ENCODE measurements at places on chromosomes 7 and 10.

DNA sequence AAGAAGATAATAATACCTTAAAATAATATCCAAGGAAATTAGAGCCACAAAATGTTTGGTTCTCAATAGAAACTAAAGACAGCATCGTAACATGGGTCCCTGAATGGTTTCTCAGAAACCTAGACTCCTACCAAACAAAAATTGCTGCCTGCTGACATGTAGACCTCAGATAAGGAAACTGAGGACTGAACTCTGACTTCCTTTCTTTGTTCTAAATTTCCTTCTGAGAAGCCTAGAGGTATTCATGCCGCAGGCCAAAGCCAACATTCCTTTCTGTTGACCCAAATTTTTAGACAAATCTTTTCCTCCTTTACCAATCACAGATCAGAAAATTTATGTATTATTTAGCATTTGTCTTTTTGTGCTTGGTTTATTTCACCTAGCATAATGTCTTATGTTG is 816.7 kb upstream of the PHF14 start:
- no peak for DNase-seq

DNA sequence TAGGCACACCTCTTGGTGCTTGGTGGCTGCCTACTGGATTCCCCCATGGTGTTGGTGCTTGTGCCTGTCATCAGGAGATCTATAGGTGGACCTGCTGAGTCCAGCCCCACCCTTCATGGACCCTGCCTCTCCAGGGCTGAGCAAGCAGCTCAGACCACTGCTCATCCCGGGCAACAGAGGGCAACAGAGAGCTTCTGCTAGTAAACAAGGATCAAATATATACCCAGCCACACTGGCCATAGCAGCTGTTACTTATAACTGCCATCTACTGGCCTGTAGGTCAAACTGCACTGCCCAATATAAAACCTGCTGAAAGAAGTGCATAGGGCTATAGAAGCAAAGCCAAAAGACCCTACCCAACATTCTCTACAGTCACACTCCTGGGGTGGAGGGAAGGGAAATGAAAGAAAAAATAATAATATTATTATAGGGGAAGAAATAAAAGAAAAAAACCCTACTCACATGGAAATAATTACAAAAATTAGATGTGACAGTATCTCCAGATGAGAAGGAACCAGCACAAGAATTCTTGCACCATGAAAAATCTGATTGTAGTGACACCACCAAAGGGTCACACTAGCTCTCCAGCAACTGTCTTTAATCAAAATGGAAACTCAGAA is 54.9 kb upstream of the ZNF800 start:
- DNase-seq = peak; percentile 81

DNA sequence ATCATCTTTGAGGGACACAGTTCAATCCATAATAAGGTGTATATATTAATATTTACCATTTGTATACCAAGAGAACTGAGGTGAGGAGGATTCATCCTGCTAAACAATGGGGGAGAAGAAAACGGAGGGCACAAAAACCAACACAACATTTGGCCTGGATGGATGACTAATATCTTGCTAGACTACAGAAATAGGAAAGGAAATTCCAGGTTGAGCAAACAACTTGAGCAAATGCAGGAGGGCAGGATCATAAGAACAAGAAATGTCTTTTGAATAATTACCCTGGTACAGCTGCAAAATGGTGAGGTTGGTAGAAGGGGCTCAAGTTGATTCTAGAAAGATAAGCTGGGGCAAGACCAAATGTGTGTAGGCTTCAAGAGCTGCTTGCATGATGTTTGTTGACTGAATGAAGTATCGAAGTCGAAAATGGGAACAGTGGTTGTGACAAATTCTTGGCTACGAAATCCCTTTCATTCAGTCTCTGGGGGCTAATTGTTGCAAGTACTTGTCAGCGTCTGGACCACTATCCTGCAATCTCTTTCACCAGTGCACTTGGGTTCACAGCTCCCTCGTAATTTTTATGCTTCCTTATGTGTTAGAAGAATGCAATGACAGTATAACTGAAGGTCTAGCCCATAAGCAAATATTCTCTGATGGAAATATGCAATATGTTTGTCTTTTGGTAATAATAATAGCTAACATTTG is 176.2 kb downstream of the PTEN start:
- no peak for DNase-seq

DNA sequence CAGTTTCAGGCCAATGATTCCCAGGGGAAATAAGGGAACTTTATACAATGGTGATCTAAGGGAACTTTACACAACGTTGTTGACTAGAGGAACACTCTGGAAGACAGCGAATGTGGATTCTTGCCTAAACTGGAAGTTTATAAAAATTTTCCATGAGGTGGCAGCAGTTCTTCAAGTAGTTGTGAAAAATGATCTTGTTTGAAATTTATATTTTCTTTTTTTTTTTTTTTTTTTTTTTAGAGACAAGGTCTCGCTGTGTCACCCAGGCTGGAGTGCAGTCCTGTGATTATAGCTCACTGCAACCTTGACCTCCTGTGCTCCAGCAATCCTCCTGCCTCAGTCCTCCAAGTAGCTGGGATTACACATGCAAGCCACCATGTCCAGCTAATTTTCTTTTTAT is 32.1 kb upstream of the GTF2I start:
- DNase-seq = peak; percentile 86

DNA sequence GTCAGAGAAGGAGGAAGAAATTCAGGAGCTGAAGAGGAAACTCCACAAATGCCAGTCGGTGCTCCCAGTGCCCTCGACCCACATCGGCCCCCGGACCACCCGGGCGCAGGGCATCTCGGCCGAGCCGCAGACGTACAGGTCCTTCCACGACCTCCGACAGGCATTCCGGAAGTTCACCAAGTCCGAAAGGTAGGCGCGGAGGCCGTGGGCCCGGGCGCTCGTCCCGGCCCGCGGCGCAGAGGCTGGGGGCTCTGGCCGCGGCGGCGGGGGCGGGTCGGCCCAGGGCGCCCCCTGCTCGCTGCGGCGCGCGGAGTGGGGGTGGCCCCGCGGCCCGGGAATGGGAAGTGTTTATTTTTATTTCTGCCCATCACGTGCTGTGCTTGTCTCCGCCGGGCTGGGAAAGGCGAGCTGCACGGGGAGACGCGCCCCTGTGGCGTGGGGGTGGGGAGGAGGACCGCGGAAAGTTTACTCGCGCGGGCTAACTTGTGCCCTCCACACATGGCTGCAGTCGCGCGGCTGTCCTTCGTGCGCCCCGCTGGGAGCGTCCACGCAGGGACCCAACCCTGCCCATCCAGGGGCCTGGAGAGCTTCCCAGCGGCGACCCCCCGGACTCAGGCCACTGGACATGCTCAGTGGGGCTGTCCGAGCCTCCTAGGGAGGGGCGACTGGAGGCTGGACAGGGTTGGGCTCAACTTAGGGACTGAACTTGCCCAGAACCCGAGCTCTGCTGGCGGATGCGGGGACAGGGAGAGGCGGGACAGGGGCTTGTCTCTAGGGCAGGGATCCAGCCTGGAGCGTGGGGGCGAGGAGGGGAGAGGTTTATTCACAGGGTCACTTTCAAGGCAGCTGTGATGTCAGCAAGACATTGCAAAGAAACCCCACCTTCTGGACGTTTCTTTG is 82.6 kb upstream of the PRKG1 start:
- DNase-seq = peak; percentile 9

- DNase-seq = no peak
Measured at GRCh38 chr10:97907830-97908229, 58.2 kb downstream of the GOLGA7B start.

GRCh38 chr10:110786172-110786571 is 85.6 kb upstream of the PDCD4 start:
- no peak for DNase-seq

DNA sequence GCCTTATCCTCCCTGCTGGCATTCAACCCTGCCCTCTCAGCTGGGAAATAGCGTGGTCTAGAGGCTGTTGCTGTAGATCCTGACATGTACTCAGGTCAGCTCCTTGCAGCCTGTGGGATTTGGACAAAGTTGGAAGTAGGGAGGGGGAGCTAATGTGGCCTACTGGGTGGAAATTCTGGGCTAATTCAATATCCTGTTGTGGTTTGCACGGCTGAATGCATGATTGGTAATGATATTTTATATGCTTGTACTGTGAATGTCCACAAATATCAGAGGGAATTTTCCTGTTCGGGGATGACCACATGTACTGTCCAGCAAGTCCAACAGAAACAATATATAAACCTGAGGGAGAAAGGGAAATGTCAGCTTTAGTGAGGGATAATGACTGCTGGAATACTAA is 22.1 kb upstream of the NPVF start:
- DNase-seq = no peak

DNA sequence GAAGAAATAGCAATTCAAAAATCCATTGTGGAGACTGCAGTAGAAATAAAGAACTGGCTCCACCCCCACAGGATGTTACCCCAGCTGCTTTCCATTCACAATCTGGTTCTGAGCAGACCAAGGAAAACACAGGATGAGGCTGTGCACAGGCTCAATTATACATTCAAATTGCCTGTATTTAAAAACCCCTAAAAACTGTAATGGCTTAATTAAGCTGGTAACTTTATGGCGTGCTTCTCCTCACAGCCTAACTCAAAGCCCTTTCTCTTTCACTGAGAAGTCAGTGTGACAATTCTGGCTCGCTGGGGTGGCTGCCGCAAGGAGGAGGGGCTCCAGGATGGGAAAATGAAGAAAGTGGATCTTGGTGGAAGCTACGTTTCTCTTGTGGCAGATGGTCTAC is 1191.1 kb downstream of the SORCS1 start:
- DNase-seq = no peak

DNA sequence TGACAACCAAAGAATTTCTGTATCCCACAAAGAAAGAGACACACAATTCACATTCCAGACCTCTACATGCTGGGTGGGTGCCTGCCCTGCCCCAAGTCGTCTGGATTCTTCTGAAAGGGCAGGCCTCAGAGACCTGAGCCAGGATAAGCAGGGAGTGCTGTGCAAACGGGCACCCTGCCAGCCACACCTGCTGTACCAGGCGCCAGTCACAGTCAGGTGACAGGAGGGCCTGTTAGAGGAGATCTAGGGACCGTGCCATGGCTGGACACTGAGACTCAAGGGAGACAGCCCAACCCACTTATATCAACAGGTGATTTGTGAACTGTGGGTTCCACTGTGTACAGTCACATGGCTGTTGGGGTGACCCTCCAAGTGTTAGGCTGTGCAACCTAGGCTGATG is 103.1 kb upstream of the AFAP1L2 start:
- DNase-seq = no peak

DNA sequence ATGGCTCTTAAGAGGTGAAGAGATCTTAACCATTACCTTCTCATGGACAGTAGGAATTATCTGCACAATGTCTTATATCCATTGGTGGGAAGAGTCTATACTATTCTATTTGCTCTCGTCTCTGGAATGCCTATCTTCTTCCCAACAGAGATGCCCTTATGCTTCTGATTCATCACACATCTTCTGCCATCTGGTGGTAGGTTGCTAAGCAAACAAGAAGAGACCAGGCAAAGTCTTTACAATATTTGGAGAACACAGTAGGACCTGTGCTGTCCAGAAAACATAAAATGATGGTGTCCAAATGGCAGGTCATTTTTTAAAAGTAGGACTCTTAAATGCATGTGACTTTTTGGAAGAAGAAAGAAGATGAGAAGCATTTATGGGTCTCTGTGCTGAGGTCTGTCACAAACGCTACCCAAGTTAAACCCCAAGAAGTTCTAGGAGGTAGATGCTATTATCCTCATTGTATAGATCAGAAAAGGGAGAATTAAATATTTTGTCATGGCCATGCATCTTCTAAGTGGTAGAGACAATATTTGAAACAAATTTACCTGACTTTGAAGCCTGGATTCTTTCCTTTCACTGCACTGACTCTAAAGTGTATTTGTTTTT is 67.8 kb upstream of the NXPH1 start:
- DNase-seq = peak; percentile 6

GRCh38 chr7:141649137-141649864 is 52.7 kb downstream of the DENND11 start:
- DNase-seq = no peak

- DNase-seq = no peak
Measured at GRCh38 chr7:107700570-107700969, 39.9 kb downstream of the SLC26A4 start.

DNA sequence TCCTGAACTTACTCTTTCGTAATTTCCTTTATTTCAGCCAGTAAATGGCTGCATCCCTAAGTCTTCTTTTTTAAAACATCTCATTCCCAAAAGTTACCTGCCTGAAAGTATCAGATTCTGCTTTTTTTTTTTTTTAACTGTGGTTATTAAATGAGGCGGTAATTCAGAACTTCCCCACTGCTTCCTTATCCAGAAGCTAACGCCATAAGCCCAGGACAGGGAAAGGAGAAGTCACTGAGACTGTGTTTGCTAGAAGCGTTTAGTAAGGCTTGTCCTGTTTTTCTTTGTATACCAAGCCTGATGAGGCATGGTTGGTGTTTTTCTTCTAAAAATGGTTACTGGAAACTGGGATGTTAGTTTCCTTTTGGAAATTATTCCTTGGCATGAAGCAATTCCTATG is 197.8 kb downstream of the CELF2 start:
- DNase-seq = peak; percentile 78

- no peak for DNase-seq
Measured at GRCh38 chr10:68666280-68666760, 54.7 kb upstream of the CCAR1 start.

DNA sequence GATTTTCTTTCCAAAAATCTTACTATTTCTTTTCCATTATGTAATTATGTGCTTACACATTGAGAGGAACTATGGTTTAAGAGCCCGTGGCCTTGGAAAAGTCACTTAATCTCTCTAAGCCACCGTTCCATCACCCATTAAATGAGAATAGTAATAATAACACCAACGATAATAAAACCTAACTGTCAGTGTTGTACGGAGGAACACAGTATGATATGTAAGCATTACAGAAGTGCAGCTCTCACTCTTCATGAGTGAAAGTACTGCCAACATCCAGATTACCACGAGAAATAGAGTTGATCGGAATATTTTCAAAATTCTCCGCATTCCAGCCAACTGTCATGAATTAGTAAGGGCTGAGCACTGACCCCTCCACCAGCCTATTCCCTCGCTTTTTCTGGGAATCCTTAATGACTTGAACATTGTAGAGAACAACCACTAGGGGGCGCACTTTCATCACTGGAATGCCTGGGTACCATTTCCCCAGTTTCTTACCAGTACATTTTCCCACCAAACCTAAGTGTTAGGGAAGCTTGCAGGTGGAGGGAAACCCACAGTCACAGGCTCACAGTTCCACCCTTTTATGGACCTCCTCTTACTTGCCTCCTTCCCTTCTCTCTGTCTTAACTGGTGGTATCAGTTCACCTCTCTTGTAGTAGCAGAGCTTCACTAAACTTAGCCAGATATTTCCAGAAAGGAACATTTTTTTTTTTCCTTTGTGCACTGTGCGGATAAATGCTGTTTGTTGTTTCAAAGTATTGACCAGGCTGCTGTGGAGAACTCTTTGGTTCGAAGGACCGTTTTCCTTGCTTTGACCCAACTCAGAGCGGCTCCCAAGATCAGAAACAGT is 27.8 kb downstream of the NKX2-3 start:
- DNase-seq = peak; percentile 75

- no peak for DNase-seq
Measured at GRCh38 chr7:132243463-132243862, 332.8 kb downstream of the PLXNA4 start.
